H1 (cell line): ENCODE measurements at places on chromosomes 6 and 20.

DNA sequence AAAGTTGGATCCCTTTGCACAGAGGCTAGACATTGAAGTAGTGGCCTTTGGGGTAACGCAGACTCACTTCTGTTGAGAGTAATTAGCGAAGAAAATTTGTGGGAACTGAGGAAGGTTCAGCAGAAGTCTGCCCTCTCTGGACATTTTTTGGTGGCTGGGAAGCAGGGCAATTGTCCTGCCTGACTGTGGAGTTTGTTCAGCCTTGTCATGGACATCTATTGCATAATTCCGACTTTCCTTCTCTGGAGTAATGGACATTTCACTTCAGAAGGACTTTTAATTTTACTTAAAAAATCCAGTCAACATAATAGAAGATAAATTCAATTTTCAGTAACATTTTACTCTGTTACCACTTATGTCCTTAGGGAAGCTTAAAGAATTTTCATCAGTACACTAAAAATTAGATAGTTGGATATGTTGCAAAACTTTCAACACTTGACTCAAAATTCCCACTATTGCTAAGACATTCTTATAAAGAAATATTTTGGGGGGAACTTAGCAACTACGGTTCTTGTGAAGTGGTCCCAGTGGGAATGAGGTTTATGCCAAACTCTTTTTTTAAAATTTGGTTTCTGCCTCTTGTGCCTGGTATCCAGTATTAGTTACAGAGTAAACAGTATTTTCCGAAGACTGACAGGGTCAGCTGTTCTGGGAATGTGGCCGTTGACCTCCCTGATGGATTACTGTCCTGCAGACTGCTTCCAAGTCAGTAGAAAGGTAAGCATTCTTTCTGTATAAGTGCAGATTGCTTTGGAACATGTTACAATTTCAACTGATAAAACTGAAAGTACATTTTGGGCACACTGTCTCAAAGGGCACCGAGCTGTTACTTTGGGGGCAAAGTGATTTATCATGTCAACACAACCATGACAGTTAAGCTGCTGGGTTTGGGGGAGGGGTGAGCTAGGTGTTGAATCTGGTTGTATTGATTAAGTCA, 100.6 kb upstream of the MLIP start:
- no peak for DNase-seq

GRCh38 chr6:161204866-161205557, 68.8 kb downstream of the AGPAT4 start:
- DNase-seq: no peak

- DNase-seq: no peak
These were observed 13.9 kb downstream of the ADISSP start for GRCh38 chr20:3753501-3754275.

GRCh38 chr20:35568645-35569044, 26.8 kb downstream of the ERGIC3 start:
- no peak for DNase-seq
